ENCODE measurements at places on chromosomes 1 and 21.

- no peak for DNase-seq
Measured at GRCh38 chr1:203282720-203283542, 22.4 kb upstream of the BTG2 start.

DNA sequence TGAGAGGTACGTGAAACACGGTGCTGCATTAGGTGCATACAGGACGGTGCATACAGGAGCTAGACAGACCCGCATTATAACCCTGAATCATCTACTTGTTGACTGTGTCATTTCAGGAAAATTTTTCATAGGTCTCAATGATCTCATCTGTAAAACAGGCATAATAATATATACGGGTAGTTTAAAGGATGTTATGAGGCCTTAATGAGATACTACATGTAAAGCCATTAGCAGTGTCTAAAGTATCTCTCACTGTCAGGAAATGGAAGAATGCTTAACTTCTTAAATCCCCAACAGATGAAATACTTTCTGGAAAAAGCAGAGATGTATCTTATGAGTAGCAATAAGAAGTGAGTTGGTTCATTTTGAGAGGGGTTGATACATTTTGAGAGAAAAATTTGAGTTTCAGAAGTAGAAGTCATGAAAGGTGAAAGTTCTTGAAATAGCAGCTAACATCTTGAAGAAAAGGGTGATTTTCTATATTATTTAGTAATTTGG lies 669.6 kb downstream of the PTPRC start:
- no peak for DNase-seq

DNA sequence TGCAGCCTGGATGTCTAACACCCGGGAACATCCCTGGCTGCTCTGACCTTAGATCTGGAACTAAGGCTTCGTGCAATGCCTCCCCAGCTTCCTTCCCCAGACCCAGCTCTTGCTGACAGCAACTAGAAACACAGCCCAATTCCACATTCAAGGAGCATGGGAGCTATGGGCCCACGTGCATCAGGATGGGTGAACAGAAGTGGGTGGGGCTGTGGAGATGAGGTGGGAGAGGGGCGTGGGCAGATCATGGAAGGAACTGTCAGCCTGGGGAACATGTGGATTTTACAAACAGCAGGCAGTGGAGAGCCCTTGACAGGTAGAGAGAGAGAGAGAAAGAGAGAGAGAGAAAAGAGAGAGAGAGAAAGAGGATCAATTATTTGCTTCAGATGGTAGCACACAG lies 231.6 kb downstream of the MATN1 start:
- no peak for DNase-seq

GRCh38 chr1:38776466-38777065 lies 83.0 kb downstream of the RRAGC start:
- DNase-seq, result no peak

GRCh38 chr1:52145137-52145536 lies 3.2 kb downstream of the ZFYVE9 start:
- no peak for DNase-seq

Measured in GM19239 (cell line).